Left ventricle myocardium inferior (tissue), 1 donor: ENCODE measurements at places on chromosomes 2 and 18. TPM values are rescaled to one million over a fixed set of nuclear protein-coding genes. Genes with fewer than 3 reads are reported as not detected.

The MLPH gene
- total RNA-seq, result 73.5 TPM

The SERPINB3 gene
- not detected for total RNA-seq

The TMEFF2 gene
- total RNA-seq, result 0.16 TPM

The WDR12 gene
- 62.4 TPM for total RNA-seq

The KLHL30 gene
- total RNA-seq, result 17.3 TPM

The C2orf78 gene
- not detected for total RNA-seq

The ZAP70 gene
- 0.55 TPM for total RNA-seq

The CDH20 gene
- total RNA-seq, result not detected

The LOXHD1 gene
- total RNA-seq, result 0.49 TPM

The PSMA8 gene
- not detected for total RNA-seq

The CPLX4 gene
- total RNA-seq, result not detected

The RTP5 gene
- total RNA-seq, result not detected

The C2orf15 gene
- total RNA-seq, result not detected

The CTLA4 gene
- total RNA-seq, result 0.11 TPM

The ANKRD30B gene
- not detected for total RNA-seq

The RAMP1 gene
- total RNA-seq, result 168 TPM

The TM4SF20 gene
- not detected for total RNA-seq

The ATAD2B gene
- total RNA-seq, result 7.9 TPM

The IAH1 gene
- 82.9 TPM for total RNA-seq

The SPC25 gene
- total RNA-seq, result 0.60 TPM

The SKA1 gene
- total RNA-seq, result 0.44 TPM

The EFR3B gene
- 8.7 TPM for total RNA-seq

The TSGA10 gene
- 3.1 TPM for total RNA-seq

The IGFBP5 gene
- total RNA-seq, result 138 TPM
